ENCODE measurements at places on chromosomes 2 and 18.
A peak's percentile ranks its signal among the peaks of the same experiment; 100 is the strongest.

GRCh38 chr2:67846370-67847070 lies 216.3 kb downstream of the C1D start:
- peak; percentile 66 for DNase-seq

DNA sequence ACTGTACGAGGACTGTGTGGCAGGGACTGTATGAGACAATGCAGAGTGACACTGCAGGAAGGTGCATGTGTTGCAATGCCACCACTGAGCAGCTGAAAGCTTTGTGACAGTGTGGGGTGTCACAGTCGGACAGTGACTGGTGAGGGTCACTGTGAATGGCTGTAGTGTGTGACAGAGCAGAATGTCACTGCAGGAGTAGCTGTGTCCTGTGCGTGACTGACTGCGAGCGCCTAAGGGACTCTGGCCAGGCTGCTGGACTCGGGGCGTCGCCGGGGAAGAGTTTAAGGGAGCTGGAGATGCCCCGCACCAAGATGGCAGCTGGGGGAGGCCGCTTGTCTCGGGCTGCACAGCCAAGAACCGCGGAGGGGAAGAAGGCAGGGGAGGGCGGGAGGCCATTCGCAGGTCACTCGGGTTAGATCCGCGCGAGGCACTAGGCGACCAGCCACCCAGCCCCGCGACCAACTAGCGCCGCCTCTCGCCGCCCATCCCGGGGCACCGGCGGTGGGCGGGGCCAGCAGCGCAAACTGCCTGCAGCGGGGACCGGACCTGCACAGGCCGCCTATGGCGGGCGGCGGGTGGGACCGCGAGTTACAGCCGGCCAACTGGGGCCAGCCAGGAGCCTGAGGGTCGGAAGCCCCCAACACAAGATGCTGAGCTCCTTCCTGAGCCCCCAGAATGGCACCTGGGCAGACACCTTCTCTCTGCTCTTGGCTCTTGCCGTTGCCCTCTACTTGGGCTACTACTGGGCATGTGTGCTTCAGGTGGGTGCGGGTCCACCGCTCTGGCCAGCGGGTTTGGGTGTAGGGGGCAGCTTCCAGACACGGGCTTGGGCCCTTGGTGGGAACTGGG lies at the start of gene ABHD1:
Gene ABHD1 (plus strand): TSS at position 514 of the 849 bp plus-strand sequence. CDS start 134 bp downstream, at position 648.
- no peak for DNase-seq

GRCh38 chr2:212973347-212973746 lies 178.1 kb downstream of the IKZF2 start:
- no peak for DNase-seq

GRCh38 chr2:10981941-10982431 lies 70.3 kb downstream of the KCNF1 start:
- DNase-seq, result no peak

DNA sequence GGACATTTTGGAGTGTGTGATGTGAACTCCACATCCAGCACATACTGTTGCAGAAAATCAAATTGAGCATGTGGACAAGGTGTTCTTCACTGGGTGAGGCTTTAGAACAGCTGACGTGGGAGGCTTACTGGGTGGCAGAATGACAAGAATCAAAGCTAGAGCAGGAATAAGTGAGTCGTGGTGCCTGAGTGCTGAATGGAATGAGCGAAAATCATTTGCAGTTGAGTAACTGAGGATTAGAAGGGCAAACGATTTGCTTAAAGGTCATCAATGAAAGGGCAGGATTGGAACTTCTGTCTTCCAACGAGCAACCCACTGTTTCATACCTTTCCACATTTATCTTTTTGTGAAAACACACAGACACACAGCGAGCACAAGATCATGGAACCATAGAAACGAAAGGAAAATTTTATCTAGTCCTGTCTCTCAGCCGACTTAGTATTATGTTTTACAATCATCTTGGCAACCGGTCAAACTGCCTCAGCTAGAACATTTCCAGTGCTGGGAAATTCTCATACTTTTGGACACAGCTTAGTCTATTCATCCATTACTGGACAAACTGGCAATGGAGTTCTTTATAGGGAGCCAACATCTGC lies 7.2 kb upstream of the DAW1 start:
- no peak for DNase-seq

DNA sequence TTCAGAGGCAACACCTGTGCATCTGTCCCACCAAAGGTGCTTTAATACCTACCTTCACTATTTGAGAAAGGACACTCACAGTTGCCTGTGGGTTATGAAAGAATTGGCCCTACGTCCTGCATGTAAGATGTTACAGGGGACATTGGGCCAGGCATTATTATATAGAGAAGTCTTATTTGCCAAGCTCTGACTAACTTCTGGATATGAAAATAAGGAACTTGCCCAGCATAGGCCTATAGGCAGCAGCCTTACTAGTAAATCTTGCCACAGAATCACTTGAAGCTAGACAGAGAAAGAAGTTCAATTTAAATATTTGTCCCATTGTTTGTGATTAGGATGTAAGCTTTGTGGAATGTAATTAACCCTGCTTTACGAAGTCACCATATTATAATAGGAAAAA lies 41.7 kb downstream of the NLRC4 start:
- no peak for DNase-seq

GRCh38 chr18:33755931-33756560 lies 178.0 kb downstream of the ASXL3 start:
- DNase-seq, result peak; percentile 46

- DNase-seq, result no peak
These were observed 114.6 kb downstream of the MYO5B start for GRCh38 chr18:50080316-50080715.

GRCh38 chr2:5877360-5877759 lies 185.2 kb downstream of the SOX11 start:
- no peak for DNase-seq

DNA sequence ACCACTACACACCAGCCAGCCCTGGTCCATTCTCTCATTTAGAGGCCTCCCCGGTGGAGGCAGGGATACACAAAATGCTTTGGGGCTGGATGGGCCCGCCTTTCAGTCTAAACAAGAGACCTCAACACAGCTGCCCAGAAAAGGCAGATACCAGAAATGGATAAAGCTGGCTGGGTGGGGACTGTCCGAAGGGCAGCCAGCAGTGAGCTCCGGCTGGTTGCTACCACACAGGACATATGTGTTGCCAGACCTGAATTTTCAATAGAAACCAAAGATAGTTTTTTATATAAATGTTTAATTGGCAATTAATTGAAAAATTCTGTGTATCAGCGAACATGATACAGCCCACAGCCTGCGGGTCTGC lies 1.4 kb downstream of the GPBAR1 start:
- DNase-seq, result no peak

GRCh38 chr2:5914811-5915611 lies 222.8 kb downstream of the SOX11 start:
- no peak for DNase-seq

DNA sequence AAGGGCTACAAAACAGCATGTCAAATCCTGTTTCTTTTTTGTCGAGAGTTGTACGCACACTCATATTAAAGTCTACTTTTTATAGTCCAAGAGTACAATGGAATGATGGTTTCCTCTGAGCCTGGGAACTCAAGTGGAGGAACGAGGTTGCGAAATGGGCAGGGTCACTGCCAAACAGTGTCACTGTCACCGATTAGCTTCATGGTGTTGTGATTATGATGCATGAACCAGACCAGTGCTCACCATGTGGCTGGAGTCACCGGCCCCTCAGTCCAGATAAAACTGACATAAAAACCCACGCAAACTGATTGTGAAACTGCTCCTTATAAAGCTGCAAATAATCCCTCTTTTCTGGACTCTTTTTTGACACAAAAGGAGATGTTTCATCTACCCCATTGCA lies 122.0 kb downstream of the COPS8 start:
- peak; percentile 93 for DNase-seq

- DNase-seq, result no peak
These were observed 426.3 kb upstream of the ZEB2 start for GRCh38 chr2:144946263-144946662.

GRCh38 chr2:190978389-190979053 lies 35.5 kb downstream of the STAT1 start:
- peak; percentile 35 for DNase-seq

- peak; percentile 27 for DNase-seq
These were observed 62.1 kb downstream of the SETBP1 start for GRCh38 chr18:44742718-44743311.

DNA sequence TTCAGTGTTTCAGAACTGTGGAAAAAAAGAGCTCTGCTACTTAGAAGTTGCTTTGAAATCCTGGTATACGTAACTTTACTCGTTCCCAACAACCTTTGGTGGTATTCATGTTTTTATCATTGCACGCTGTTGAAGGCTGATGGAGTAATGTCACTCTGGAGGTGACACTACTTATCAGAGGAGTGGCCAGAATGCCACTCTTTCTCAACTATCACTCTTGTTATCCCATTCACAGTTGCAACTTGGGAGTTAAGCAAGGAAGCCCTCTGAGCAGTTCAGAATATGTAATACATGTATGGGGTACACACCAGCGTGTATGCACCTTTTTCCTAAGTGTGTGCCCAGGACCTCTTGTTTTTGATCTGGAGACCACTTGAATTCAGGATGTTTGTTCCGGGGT lies 53.6 kb downstream of the TANC1 start:
- no peak for DNase-seq

- no peak for DNase-seq
These were observed 82.0 kb downstream of the DNMT3A start for GRCh38 chr2:25259737-25260124.

- no peak for DNase-seq
These were observed 236.7 kb downstream of the TMX3 start for GRCh38 chr18:68478246-68478645.

GRCh38 chr18:31760695-31761094 lies at the start of gene SLC25A52:
Gene SLC25A52, minus strand, starts transcription at chr18:31760880. Its CDS starts 219 bp downstream, at chr18:31760661.
- no peak for DNase-seq

- no peak for DNase-seq
These were observed 23.0 kb upstream of the RHOB start for GRCh38 chr2:20423847-20424246.

- no peak for DNase-seq
These were observed 102.8 kb upstream of the CTDP1 start for GRCh38 chr18:79576686-79577351.

DNA sequence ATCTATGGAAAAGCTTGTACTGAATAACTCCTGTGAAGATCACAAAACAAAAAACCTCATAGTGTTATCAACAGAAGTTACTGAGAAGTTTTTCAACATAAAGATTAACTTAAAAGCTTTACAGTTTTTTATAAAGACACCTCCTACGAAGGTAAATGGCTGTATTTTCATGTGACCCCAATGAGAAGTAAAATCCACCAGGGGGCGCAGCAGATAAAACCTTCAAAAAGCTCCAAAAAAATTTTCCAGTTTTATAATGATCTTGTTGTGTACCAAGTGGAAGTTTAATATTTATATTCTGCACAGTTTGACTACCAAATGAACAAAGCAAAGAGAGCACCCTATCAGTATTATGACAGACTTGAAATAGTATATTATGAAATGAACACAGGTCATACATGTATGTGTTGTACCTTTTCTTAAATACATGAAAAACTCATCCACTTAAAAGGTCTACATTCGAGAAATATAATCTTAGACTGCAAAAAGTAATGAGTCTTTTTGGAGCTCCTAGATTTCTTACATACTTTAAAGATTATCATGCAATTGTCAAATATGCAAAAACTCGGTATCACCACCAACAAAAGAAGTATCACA lies 38.5 kb downstream of the PNO1 start:
- DNase-seq, result no peak

- DNase-seq, result peak; percentile 8
These were observed 15.8 kb downstream of the TMEM200C start for GRCh38 chr18:5879479-5879882.

DNA sequence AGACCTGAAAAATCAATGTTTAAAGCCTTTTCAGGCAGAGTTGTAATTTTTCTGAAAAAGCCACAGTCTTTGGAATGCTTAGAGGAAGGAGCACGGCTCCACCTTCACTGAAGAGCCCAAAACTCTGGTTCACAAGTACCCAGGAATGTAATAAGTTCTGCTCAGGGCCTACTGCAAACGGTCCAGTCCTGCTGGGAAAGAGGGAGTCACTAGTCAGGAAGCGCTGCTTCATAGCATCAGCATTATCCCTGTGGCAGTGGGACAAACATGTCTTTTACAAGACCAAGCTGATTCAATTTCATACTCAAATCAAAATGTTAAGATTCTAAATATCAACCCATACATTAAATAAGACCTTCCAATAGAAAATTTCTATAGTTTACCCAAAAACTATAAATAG lies 152.9 kb upstream of the PGAP1 start:
- DNase-seq, result no peak

- DNase-seq, result no peak
These were observed 345.7 kb upstream of the SPRED2 start for GRCh38 chr2:65778137-65778536.

GRCh38 chr18:23658285-23658684 lies 4.4 kb downstream of the ANKRD29 start:
- no peak for DNase-seq

DNA sequence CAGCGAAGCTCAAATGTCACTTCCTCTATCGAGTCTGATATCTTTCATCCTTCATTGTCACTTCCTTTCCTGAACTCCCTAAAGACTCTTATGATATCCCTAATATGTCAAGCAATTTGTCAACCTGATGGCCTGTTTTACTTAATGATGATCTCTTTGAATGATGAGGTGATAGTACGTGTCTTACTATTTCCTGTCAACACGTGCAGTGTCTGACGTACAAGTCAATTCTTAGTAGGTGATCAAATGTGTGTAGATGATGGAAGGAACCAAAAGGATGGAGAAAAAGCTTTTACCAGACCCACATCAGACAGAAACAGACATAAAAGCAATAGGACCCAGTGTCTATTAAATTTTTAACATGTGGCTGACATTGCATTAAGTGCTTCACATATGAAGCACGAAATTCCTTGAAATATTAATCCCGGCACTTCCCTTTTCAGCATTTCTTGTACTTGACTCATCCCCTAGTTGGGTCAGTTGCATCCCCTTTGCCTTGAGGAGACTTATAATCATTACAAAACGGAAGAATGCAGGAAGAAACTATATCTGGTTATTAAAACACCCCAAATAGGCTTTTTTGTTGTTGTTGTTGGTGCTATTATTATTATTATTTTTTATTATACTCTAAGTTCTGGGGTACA lies 108.6 kb upstream of the NYAP2 start:
- no peak for DNase-seq

GRCh38 chr2:112691881-112692281 lies 28.9 kb upstream of the NT5DC4 start:
- no peak for DNase-seq

GRCh38 chr2:234993541-234993981 lies 41.7 kb downstream of the SH3BP4 start:
- no peak for DNase-seq

- peak; percentile 22 for DNase-seq
These were observed 5.9 kb downstream of the SP9 start for GRCh38 chr2:174340400-174341292.

GRCh38 chr2:160491911-160492371 lies 1.7 kb downstream of the RBMS1 start:
- DNase-seq, result no peak

DNA sequence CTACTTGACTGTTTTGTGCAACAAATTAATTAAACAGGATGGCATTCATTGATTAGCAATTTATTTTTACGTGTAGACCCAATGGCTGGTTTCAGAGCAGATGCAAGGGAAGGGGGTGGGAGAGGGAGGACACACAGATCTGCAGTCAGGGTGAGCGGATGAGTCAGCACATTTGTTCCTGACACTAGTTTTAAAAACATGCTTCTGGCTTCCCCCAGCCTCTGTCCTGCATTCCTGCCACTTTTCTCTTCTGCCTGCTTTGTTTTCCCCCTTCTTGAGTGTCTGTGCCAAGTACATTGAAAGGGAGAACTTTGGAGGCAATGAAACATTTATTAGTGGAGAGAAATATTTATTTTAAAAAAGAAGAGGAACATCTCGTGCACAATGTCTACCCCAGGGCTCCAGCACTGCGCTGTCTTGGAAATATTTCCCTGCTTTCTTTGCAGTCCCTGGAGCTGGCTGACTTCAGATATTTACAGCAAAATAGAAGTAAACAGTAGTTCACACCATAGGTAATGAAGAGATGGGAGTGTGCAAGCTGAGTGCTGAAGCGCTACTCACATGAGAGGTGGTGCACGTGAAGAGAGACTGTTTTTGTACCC lies 52.2 kb downstream of the NRP2 start:
- peak; percentile 60 for DNase-seq

Measured in GM04504 (cell line).